ENCODE measurements at places on chromosomes 7 and 10. TPM values are rescaled to one million over a fixed set of nuclear protein-coding genes. Genes with fewer than 3 reads are reported as not detected.

- DNase-seq = no peak
- H3K4me1 ChIP-seq = peaks cover 6% of the 10 kb centered on the region
- no peaks in the 10 kb centered on the region for H3K27me3 ChIP-seq
- no peaks in the 10 kb centered on the region for H3K36me3 ChIP-seq
These were observed 164.0 kb upstream of the ASAH2 start for GRCh38 chr10:50415292-50415691.

GRCh38 chr10:11197878-11198277 is 180.2 kb downstream of the CELF2 start:
- H3K27me3 ChIP-seq = no peaks in the 10 kb centered on the region
- H3K27ac ChIP-seq = no peak overlapping the region
- peaks cover 27% of the 10 kb centered on the region for H3K36me3 ChIP-seq

- no peak overlapping the region for H3K27ac ChIP-seq
- no peaks in the 10 kb centered on the region for H3K36me3 ChIP-seq
- DNase-seq = no peak
- no peaks in the 10 kb centered on the region for H3K4me1 ChIP-seq
These were observed 136.9 kb downstream of the SNX10 start for GRCh38 chr7:26428571-26428970.

GRCh38 chr10:839550-840205 is 91.8 kb downstream of the LARP4B start:
- peaks cover 47% of the 10 kb centered on the region for H3K36me3 ChIP-seq
- H3K27ac ChIP-seq = no peak overlapping the region
- H3K4me1 ChIP-seq = no peaks in the 10 kb centered on the region

DNA sequence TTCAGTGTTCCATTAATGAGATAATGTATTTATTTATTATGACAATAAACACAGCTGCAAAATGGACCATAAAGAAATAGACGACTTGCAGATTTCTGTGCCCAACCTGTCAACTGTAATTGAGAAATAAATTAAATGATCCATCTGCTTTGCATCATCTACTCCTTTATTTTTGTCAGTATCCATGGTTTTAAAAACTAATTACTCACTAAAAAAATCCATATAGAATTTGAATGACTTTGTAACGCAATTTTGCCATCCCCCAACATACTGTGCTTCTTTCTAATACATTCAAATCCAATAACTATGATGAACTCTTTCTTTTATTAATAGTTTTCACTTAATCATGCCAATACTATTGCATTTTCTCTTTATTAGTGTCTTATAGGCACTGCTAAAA is 388.5 kb upstream of the SORCS1 start:
- no peaks in the 10 kb centered on the region for H3K27me3 ChIP-seq
- no peak overlapping the region for H3K27ac ChIP-seq
- DNase-seq = no peak
- no peaks in the 10 kb centered on the region for H3K4me1 ChIP-seq
- no peak overlapping the region for H3K4me3 ChIP-seq

DNA sequence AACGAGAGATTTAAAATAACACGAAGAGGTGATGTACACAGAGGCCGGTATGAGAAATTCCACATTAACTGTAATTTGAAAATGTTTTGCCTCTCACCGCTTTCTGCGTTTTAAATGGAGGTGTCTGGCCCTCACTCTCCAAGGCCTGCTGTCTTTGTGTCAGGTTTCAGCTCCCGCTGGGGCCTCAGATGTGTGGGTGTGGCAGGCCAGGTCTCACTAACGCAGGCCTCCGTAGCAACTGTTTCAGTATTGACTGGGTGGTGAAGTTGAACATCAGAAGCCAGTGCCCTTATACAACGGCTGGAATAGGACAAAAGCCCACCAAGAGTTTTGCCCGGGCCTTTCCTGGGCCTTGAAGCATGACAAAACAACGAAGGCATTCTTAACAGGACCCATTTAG is 303.1 kb downstream of the ADARB2 start:
- no peaks in the 10 kb centered on the region for H3K36me3 ChIP-seq
- no peak overlapping the region for H3K4me3 ChIP-seq
- H3K4me1 ChIP-seq = no peaks in the 10 kb centered on the region
- H3K27me3 ChIP-seq = no peaks in the 10 kb centered on the region

GRCh38 chr10:101451667-101452069 is 97.7 kb downstream of the BTRC start:
- no peaks in the 10 kb centered on the region for H3K4me1 ChIP-seq
- no peaks in the 10 kb centered on the region for H3K27me3 ChIP-seq
- no peak overlapping the region for H3K4me3 ChIP-seq
- no peaks in the 10 kb centered on the region for H3K36me3 ChIP-seq
- no peak overlapping the region for H3K27ac ChIP-seq
- no peak for DNase-seq

The OPN1SW gene
- not detected for total RNA-seq
